ENCODE measurements at places on chromosomes 7 and 10. TPM values are rescaled to one million over a fixed set of nuclear protein-coding genes. Genes with fewer than 3 reads are reported as not detected.

GRCh38 chr10:73645251-73645650 lies 4.0 kb upstream of the MYOZ1 start:
- DNase-seq = no peak
- H3K4me3 ChIP-seq = no peak overlapping the region
- peaks cover 24% of the 10 kb centered on the region for H3K4me1 ChIP-seq

DNA sequence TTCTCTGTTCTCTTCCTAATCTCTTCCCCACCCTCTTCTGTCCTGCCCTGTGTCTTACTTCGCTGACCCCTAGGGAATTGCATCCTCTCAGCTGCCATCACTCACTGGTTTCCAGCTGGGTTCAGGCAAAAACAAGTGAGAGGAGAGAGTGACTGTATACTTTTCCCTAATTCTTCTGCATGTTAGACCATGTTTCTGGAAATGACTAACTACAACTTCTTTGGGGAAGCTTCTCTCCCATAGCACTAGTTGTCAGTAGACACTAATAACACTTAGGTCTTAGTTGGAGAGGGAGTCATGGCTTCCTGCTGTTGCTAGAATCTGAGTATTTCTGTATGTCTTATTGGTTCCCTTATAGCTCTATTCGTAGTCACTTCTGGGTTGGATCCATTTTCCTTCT lies 299.0 kb upstream of the FZD1 start:
- H3K4me3 ChIP-seq = no peak overlapping the region
- H3K36me3 ChIP-seq = no peaks in the 10 kb centered on the region
- DNase-seq = no peak
- no peaks in the 10 kb centered on the region for H3K27me3 ChIP-seq
- no peaks in the 10 kb centered on the region for H3K4me1 ChIP-seq

GRCh38 chr7:10106609-10107008 lies 867.1 kb upstream of the PHF14 start:
- H3K4me1 ChIP-seq = no peaks in the 10 kb centered on the region
- DNase-seq = no peak
- H3K36me3 ChIP-seq = no peaks in the 10 kb centered on the region
- no peaks in the 10 kb centered on the region for H3K27me3 ChIP-seq
- H3K4me3 ChIP-seq = no peak overlapping the region

DNA sequence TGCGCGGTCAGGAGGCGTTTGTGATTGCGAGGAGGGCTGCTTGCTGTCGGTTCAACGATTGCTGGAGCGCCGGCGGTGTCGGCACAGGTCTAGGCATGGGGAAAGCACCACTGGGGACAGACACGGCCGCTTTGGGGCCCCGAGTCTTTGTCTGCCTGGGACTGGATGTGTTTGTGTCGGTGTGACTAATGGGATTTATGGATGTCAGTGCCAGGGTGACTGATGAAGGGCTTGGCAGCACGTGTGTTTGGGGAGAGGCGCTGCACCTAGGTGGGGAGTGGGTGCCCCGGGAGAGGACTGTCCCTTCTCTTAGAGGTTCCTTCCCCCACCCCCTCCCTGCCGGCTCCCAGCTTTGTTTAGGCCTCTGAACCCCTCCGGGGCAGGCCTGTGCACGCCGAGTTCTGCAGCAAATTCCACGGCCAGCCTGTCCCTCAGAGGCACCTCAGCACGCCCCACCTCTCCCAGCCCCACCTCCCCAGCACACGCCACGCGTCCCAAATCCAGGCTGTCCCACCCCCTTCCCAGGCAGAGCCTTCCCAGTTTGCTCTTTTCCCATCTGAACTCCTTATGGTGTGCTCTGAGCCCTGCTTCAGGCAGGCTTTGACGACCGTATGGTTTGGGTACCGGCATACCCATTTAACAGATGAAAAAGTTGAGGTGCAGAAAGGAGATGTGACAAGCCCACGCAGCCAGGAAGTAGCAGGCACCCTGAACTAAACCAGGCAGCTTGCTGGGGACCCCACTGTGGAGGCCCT lies 6.4 kb upstream of the TNRC18 start:
- H3K27ac ChIP-seq = peak overlapping the region; percentile 99
- peaks cover 9% of the 10 kb centered on the region for H3K27me3 ChIP-seq
- DNase-seq = no peak
- H3K4me1 ChIP-seq = peaks cover 26% of the 10 kb centered on the region
- peak overlapping the region; percentile 91 for H3K4me3 ChIP-seq

- no peak overlapping the region for H3K27ac ChIP-seq
- H3K4me1 ChIP-seq = peaks cover 4% of the 10 kb centered on the region
- H3K27me3 ChIP-seq = peaks cover 4% of the 10 kb centered on the region
- DNase-seq = no peak
- no peaks in the 10 kb centered on the region for H3K36me3 ChIP-seq
Observed at GRCh38 chr7:51980313-51980712, 663.7 kb upstream of the COBL start.

NODAL gene
- not detected for total RNA-seq

FRMPD2 gene
- total RNA-seq = 0.80 TPM

RADIL gene
- 11.8 TPM for total RNA-seq

PON3 gene
- total RNA-seq = 0.17 TPM

Measured in type B pancreatic cell (in vitro differentiated cells).